ENCODE measurements at places on chromosomes 16 and 17. TPM values are rescaled to one million over a fixed set of nuclear protein-coding genes. Genes with fewer than 3 reads are reported as not detected.

PRCD gene
- 5.8 TPM for total RNA-seq

ATP2A3 gene
- total RNA-seq: 2.4 TPM

ZG16B gene
- 2.1 TPM for total RNA-seq

WNT9B gene
- not detected for total RNA-seq

GRCh38 chr16:85311741-85312140 lies 199.5 kb upstream of the CIBAR2 start:
- DNase-seq: no peak

- no peak for DNase-seq
Measured at GRCh38 chr17:11331547-11332513, 90.8 kb downstream of the SHISA6 start.

- DNase-seq: no peak
Measured at GRCh38 chr16:30369938-30370455, 297 bp downstream of the TBC1D10B start.

DNA sequence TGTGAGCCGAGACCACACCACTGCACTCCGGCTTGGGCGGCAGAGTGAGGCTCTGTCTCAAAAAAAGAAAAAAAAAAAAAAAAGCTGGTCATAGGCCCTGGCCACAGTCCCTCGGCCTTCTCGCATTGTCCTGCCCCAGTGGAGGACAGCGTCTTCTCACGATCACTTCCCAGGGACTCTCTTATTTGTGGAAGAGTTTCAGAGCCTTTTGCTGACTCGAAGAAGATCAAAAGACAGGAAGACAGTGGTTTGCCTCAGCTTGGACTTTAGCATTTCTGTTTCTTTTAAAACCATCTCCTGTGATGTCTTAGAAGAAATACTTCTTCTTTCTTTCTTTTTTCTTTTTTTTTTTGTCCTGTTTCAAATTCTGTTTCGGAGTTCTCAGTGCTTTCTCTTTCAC lies 210.0 kb downstream of the FTO start:
- no peak for DNase-seq
